ENCODE measurements at places on chromosomes 11 and 22. TPM values are rescaled to one million over a fixed set of nuclear protein-coding genes. Genes with fewer than 3 reads are reported as not detected.
A peak's percentile ranks its signal among the peaks of the same experiment; 100 is the strongest.

DNA sequence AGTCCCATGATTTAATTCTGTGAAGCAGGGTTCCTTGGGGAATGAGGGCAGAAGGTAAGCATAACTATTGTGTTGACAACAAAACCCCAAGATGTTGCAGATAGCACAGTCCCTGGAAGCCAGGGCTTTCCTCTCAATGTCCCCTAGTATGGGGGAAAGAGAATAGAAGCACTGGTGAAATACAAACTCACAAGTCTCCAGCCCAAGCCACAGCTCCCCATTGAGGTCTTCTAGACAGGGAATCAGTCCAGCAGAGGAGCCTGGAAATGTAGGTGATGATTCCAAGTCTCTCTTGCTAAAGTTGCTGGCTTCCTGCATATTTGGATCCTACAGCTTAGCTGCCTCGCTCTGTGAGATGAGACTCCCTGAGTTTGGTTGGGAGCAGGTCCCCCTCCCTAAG is 31.7 kb upstream of the DRD2 start:
- peak; percentile 9 for DNase-seq

The OR9Q1 gene
- not detected for total RNA-seq

GRCh38 chr11:118841469-118842242 is 42.0 kb upstream of the CXCR5 start:
- no peak for DNase-seq

- DNase-seq: no peak
Observed at GRCh38 chr11:63553759-63554158, 9.4 kb downstream of the PLAAT2 start.

The OR56A5 gene
- total RNA-seq: not detected

DNA sequence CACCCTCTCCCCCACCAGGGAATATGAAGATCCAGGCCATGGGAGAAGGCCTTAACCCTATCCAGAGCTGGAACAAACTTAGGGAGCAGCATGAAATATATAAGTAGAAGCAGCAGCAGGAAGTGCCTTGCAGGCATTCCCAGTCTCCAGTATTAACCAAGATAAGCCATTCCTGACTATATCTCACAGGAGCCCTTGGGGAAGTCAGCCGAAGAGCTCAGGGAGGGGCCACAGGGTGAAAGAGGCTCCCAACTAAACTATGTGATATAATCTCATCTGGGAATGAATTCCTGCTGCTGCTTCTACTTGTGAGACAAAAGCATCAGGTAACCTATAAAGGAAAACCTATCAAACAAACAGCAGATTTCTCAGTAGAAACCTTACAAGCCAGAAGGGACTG is 36.1 kb upstream of the GUCY1A2 start:
- no peak for DNase-seq

DNA sequence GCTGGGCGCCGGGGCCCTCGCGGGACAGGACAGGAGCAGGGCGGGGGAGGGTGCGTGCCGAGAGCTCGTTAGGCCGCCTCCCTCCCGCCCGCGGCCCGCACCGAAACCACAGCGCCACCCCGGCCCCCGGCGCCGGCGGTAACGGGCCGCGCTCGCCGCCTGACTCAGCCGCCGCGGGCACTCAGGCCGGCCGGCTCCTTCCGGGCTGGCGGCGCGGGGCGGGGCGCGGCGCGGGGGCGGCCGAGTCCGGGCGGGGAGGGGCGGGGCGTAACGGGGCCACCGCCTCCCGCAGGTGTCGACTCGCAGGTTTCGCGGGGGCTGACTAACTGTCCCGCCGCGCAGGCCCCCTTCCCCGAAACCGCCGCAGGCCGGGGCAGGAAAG is at the start of gene AP5B1:
TSS of gene AP5B1 (minus strand) at position 207 of the 382 bp plus-strand sequence. CDS start 385 bp downstream, outside the sequence.
- peak; percentile 78 for DNase-seq

- peak; percentile 69 for DNase-seq
Observed at GRCh38 chr11:86463120-86463519, 88.4 kb downstream of the CCDC81 start.

GRCh38 chr11:110524238-110524637 is 94.5 kb downstream of the FDX1 start:
- DNase-seq: peak; percentile 65

- DNase-seq: no peak
Observed at GRCh38 chr11:326842-327580, 6.4 kb upstream of the IFITM3 start.

DNA sequence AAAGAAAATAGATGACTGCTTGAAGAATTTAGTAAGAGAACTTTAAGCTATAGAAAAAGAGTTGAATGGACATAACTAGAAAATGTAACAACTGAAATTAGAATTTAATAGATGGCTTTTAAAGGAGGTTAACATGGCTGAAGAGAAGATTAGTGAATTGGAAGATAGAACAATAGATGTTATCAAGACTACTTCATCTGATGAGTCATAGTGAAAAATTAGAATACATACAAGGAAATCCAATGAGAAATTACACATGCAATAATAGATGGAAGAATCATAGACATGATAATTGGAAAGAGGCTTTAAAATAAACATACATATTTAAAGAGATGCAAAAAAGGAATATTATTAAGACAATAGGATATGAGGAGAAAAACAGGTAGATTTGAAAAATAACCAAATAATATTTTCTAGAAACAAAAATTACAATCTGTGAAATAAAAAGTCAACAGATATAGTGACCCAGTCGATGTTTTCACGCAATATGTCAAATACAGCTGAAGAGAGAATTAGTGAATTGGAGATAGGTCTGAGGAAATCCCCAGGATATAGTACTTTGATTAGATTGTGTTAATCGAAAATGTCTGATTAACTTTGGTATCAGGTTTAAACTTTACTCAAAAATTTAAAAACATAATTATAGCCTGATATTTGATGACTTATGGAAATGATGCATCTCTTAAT is 28.2 kb downstream of the CAT start:
- no peak for DNase-seq

GRCh38 chr11:45294499-45294898 is 8.4 kb upstream of the SYT13 start:
- DNase-seq: no peak

DNA sequence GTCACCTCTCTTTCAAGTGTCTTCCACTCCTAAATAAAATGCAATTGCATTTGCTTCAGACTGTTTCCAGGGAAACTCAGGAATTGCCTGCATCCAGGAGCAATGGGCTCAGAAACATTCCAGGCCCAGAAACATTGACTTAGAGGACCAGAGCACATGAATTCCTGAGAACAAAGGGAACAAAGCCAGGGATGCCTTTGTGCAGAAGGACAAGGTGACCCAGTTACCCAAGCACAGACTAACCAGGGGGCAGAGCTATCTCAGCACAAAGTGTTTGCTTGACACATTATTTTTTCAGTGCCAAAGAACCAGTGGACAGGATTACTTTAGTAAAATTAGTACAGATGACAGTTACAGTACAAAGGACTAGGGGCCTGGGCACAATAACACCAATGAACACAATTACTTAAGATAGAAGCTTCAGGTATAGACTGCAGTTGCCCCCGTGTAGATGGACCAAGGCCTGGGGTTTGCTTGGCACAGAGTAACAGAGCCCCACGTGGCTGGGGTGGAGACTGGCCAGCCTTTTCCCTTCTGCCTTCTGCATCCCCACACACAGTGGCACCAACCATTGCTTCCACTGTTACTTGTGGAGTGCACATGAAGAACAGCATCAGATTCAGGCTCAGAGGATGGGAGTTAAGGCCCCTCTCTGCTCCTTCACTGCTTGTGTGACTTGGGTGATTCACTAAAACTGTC is 500.8 kb downstream of the INSC start:
- DNase-seq: no peak

GRCh38 chr11:109747839-109748238 is 325.8 kb downstream of the C11orf87 start:
- DNase-seq: no peak

GRCh38 chr22:43772831-43773230 is 39.3 kb downstream of the EFCAB6 start:
- DNase-seq: no peak

- peak; percentile 42 for DNase-seq
Observed at GRCh38 chr11:117002639-117003299, 95.5 kb downstream of the SIK3 start.

- no peak for DNase-seq
Observed at GRCh38 chr11:121717296-121717695, 264.5 kb upstream of the SORL1-AS1 start.

DNA sequence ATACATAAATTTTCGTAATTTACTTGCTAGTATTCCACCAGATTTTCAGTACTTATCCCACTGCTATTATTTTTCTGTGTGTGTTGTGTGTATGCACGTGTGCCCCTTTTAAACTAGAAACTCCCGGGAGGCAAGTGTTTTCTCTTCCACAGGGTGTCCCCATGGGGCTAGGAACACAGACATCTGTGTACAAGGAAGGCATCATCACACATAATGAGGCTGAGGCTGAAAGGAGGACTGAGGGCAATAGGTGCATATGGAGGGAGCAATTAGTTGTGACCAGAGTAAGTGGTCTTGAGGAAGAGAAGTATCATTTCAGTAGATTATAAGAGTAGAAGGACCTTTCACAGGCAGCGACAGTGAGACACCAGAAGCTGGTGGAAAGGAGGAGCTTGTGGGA is 2.1 kb upstream of the DPAGT1 start:
- no peak for DNase-seq

The KLHL35 gene
- 2.9 TPM for total RNA-seq

The PRAME gene
- total RNA-seq: not detected

The OR6T1 gene
- total RNA-seq: not detected

- DNase-seq: no peak
Observed at GRCh38 chr11:108853864-108854263, 189.0 kb downstream of the DDX10 start.

DNA sequence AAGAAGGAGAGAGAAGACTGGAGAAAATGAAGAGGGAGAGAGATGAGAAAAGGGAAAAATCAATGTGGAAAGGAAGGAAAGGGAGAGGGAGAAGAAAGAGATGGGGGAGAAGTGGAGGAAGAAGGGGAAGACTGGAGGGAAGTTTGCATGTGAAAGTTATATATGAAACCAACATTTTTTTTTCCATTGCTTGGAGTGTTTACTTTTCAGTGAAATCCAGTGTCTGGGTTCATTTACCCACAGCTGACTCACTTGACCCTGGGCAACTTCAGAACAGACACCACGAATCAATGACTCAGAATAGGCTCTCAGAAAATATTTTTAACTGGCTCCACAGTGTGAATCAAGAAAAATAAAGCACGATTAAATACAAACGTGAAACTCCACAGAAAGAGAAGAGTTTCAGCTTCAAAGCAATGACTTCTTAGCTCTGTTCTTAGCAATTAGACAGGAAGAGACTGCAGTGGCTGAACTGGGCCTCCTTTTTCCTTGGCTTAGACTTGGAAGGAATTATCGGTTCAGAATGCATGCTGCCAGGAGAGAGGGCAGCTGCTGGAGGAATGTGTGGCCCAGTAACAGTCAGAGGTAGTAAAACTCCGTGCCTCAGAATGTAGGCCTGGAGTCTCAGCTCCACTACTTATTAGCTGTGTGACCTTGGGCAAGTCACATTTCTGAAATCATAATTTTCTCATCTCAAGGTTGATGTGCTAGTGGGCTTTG is 237.5 kb downstream of the MIAT start:
- peak; percentile 89 for DNase-seq

The PAX6 gene
- total RNA-seq: 0.19 TPM

The LARGE2 gene
- total RNA-seq: 22.0 TPM

The GPHA2 gene
- total RNA-seq: not detected

DNA sequence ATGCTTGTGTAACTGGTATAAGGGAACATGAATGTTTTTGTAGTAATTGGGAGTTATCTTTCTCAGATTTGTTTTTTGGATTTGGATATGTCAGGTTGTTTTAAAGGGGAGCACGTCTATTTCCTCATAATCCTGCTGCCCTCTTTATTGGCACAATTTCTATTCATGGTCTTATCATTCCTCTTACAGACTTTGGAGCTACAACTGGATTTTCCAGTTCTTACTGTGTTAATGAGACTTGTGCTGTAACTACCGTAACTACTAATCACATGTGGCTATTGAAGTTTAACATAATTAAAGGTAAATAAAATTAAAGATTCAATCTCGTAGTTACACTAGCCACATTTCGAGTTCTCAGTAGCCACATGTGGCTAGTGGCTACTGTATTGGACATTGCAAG is 1.9 kb downstream of the FDX1 start:
- DNase-seq: peak; percentile 17

The MMP13 gene
- total RNA-seq: 0.35 TPM

The PAAF1 gene
- 7.7 TPM for total RNA-seq

DNA sequence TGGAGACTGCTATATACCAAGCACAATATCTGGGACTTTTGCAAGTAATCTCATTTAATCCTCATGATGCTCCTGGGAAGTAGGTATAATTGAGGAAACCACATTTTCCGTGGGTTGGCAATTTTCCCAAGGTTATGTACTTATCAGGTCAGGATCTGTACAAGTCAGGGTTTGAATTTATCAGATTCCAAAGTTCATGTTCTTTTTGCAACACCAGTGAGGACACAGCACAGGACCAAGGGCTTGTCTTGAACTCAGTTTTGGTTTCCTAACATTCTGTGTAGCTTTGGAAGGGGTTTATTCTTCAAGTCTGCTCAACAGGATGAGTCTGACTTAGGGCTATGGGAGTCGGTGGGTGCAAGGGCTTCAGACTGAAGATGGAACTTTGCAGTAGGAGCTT is 30.4 kb downstream of the INSC start:
- DNase-seq: no peak

The SHISAL1 gene
- total RNA-seq: 9.2 TPM

- no peak for DNase-seq
Observed at GRCh38 chr11:2363577-2364370, 13.3 kb upstream of the CD81 start.

- no peak for DNase-seq
Observed at GRCh38 chr11:131043251-131043650, 127.0 kb upstream of the SNX19 start.

DNA sequence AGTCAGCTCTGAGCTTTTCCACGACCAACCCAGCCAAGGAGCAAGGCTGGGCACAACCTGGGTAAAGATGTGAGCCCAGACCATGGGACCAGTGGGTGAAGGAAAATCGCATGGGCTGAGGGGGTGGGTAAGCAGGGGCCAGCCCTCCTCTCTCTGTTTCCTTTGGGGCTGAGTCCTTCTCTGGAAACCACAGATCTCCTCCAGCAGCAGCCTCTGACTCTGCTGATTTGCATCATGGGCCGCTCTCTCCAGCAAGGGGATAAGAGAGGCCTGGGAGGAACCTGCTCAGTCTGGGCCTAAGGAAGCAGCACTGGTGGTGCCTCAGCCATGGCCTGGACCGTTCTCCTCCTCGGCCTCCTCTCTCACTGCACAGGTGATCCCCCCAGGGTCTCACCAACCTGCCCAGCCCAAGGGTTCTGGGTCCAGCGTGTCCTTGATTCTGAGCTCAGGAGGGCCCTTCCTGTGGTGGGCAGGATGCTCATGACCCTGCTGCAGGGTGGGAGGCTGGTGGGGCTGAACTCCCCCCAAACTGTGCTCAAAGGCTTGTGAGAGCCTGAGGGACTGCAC is 67.8 kb downstream of the GGTLC2 start:
- no peak for DNase-seq

The MPEG1 gene
- total RNA-seq: not detected

GRCh38 chr22:24584166-24584790 is 8.6 kb downstream of the LRRC75B start:
- DNase-seq: no peak

DNA sequence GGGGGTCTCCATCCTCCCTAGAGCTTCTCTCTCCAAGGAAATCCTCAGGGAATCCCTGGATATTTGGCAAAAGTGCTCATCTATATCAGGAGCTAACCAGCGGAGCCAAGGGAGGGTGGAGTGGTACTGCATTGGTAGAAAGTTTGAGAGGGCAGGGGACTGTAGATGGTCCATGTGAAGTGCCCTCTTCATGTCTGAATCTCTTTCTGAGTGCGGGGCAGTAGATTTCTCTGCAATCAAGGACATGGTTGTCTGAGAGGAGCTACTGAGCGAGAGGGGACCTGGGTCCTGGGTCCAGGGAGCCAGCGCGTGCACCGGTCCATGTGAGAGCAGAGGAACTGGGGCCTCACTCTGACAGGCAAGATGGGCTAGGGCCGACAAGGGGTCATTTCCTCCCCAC is 701 bp downstream of the DIXDC1 start:
- no peak for DNase-seq

Data from mammary epithelial cell (primary cell).